ENCODE measurements at places on chromosomes 2 and 18.

GRCh38 chr2:200625282-200625681 lies 39.5 kb downstream of the AOX1 start:
- H3K4me1 ChIP-seq = no peaks in the 10 kb centered on the region
- no peaks in the 10 kb centered on the region for H3K36me3 ChIP-seq
- no peak overlapping the region for H3K4me3 ChIP-seq
- H3K27me3 ChIP-seq = peaks cover 9% of the 10 kb centered on the region

DNA sequence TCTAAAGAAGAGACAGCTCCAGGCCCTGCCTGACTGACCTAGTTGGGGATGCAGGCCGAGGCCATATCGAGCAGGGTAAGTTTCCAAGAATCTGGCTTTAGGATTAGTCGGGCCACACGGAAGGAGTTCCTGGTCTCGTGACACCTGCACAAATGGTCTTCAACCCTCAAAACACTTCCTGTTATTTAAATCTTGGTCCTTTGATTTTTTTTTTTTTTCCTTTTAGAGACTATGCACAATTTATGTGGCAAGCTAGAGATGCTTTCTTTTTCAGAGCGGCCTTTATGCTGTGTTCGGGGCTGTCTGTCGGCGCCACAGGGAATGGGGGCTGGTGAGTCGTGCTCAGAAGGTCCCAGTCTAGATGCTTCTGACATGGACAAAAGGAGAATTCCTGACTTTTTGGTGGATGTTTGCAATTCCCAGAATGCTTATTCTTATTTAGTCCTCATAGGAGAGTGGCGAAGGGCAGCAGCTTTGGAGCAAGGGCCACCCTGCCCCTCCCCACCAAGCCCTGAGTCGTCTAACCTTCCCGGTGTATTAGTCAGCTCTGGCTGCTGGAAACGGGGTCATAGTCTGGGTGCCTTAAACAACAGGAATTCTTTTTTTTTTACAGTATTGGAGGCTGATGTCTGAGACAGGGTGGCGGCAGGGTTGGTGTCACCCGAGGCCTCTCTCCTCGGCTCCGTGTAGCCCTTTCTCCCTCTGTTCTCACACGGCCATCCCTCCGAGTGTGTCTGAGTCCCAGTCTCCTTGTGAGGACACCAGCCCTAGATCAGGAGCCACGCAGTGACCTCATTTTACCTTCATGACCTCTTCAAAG lies 27.4 kb downstream of the HPCAL1 start:
- no peaks in the 10 kb centered on the region for H3K27me3 ChIP-seq
- H3K4me3 ChIP-seq = peak overlapping the region; percentile 93
- H3K4me1 ChIP-seq = peaks cover 62% of the 10 kb centered on the region
- H3K27ac ChIP-seq = peak overlapping the region; percentile 84
- H3K36me3 ChIP-seq = peaks cover 1% of the 10 kb centered on the region

DNA sequence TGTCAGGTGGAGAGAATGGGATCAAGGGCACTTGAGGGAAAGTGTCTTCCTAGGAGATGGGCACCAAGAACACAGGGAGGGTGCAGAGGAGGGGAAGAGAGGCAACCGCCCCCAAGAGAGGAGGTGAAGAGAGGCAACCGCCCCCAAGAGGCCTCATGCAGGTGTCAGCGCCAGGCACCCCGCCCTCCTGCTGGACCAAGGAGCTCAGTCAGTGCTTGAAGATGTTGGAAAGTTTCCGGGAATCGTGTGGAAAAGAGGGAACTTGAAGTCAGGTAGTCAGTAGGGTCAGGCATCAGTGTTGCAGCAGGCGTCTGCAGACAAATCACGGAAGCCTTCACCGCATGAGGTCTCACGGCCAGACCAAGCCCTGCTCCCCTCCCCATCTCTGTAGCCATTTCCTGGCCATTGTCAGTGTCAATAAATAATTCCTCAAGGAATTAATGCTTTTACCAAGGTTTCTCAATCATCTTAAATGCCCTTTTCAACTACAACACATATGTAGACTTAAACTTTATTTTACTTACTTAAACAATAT lies 353.1 kb downstream of the EIPR1 start:
- H3K36me3 ChIP-seq = no peaks in the 10 kb centered on the region
- no peak overlapping the region for H3K4me3 ChIP-seq
- H3K27me3 ChIP-seq = no peaks in the 10 kb centered on the region
- H3K4me1 ChIP-seq = no peaks in the 10 kb centered on the region

DNA sequence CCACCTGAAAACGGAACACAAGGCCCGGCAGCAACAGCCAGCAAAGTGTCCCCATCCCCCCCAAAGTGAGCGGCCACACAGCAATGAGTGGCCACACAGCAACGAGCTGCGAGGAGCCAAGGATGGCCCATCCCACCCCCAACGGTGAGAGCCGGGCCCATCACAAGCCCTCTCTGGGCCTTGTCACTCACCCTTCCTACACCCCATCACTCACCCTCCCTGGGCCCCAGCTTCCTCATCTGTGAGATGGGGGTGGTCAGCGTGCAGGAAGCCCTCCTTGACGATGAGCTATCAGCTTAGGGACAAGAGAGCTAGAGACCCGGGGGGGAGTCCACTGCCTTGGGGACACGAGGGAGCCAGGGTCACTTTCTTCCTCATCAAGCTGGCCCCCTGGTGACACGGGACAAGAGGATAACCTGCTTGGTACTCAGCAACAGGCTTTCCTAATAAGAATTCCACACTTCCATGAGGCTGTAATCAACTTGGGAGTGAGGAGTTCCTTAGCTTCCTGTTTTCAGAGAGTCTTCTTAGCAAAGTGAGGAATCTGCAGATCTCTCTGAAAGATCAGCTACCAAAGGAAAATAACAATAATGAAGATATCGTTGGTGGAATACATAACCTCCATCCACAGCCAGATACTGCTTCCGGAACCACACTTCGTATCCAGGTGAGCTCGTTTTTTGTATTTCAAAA lies 92.8 kb downstream of the HDAC4 start:
- H3K27me3 ChIP-seq = no peaks in the 10 kb centered on the region
- no peaks in the 10 kb centered on the region for H3K36me3 ChIP-seq
- H3K4me3 ChIP-seq = no peak overlapping the region
- no peak for DNase-seq
- H3K4me1 ChIP-seq = peaks cover 13% of the 10 kb centered on the region

DNA sequence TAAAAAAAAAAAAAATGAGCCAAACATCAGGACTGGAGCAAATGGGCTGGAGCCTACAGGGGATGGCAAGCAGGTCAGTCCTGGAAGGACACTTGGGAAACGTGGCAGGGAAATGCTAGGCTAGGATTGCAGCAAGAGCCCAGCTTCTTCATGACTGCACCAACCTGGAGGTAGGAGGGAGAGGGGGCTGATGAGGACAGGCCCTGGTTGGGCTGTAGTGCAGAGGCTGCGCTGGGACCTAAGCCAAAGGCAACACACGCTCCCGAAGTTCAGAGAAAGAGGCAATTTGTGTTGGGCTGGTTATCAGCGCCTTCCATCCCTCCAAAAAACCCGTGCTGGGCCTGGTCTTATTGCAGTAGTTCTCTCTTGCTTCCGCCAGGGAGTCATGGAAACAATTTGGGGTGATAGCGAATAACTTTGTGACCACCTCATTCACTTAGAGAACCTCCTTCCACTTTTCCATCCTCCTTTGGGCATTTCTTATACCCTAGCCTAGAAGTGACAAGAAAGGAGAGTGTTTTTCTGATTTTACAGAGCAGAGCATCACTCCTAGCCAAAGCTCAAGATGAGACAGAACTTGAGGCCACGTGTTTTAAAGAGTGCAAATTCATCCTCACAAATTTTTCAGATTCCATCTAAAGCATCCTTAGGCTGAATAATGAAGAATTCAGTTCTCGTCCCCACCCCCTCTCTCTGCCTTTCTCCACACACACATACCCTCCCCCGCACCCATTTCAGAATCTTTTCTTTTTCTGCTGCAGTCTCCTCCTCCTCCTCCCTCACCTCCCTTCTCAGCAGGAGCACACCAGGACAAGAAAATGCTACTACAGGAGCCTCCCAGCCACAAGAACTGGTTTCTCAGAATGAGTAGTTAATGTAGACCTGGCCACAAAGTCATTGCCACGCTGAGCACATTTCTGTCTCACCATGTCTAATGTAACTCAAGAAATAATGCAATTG lies 82.5 kb upstream of the STPG4 start:
- H3K27ac ChIP-seq = no peak overlapping the region
- peaks cover 7% of the 10 kb centered on the region for H3K27me3 ChIP-seq
- no peaks in the 10 kb centered on the region for H3K4me1 ChIP-seq
- no peaks in the 10 kb centered on the region for H3K36me3 ChIP-seq
- DNase-seq = no peak
- no peak overlapping the region for H3K4me3 ChIP-seq

DNA sequence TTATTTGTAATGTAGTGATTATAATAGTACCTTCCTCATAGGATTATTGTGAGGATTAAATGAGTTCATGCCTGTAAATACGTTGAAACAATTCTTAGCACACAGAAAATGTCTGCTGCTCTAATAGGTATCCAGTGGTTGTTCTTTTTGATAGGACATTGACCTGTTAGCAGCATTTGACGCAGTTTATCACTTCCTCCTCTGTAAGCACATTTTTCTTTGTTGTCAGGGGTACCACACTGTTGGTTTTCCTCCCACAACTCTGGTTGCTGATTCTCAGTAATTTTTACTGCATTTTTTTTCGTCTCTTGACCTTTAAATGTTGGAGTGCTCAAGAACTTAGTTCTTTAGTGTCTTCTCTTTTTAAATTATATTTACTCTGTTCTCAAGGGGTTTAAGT lies 15.4 kb downstream of the PPM1B start:
- DNase-seq = peak; percentile 43
- peaks cover 52% of the 10 kb centered on the region for H3K4me1 ChIP-seq
- peak overlapping the region; percentile 55 for H3K27ac ChIP-seq
- H3K27me3 ChIP-seq = no peaks in the 10 kb centered on the region
- H3K36me3 ChIP-seq = peaks cover 10% of the 10 kb centered on the region

DNA sequence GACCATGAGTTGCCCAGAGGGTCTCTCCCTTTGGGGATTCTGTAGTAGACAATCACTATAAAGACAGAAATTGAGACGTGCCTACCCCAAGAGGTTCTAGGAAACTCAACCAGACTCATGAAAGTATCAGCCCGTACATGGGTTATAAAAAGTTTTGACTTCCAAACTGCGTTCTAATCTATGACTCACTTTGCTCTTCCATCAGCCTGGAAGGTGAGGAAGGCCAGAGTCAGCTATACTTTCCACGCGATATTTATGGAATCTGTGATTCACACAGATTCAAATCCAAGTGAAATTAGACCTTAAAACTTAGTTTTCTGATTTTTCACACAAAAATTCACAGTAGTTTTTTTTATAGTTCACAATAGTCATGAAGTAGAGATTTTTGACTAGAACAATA lies 7.7 kb upstream of the LYPD1 start:
- H3K36me3 ChIP-seq = no peaks in the 10 kb centered on the region
- H3K4me1 ChIP-seq = no peaks in the 10 kb centered on the region
- no peak overlapping the region for H3K4me3 ChIP-seq
- no peaks in the 10 kb centered on the region for H3K27me3 ChIP-seq

DNA sequence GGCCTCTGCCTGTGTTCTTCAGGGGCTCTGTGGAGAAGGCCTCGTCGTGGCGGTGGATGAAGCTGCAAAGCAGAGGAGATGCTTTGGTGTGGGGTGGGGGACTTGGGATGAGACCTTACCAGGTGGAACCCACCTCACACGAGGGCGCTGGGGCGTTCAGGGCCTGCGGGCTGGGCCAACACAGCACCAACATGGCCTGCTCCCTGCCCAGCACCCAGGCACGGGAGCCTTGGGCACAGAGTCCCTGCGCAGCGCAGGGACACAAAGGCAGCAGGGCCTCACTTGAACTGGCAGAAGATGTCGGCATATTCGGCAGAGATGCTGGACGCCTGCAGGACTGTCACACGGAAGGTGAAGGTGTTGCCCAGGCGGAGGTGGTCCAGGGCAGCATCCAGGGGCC lies 53.8 kb downstream of the AQP12A start:
- H3K4me3 ChIP-seq = no peak overlapping the region
- no peak for DNase-seq
- no peak overlapping the region for H3K27ac ChIP-seq
- no peaks in the 10 kb centered on the region for H3K36me3 ChIP-seq
- H3K4me1 ChIP-seq = no peaks in the 10 kb centered on the region
- no peaks in the 10 kb centered on the region for H3K27me3 ChIP-seq

- H3K4me1 ChIP-seq = no peaks in the 10 kb centered on the region
- H3K36me3 ChIP-seq = peaks cover 9% of the 10 kb centered on the region
- H3K4me3 ChIP-seq = no peak overlapping the region
- DNase-seq = peak; percentile 53
These were observed 120.4 kb downstream of the RNF144A start for GRCh38 chr2:7037340-7038333.

- no peaks in the 10 kb centered on the region for H3K4me1 ChIP-seq
- no peak for DNase-seq
- H3K4me3 ChIP-seq = no peak overlapping the region
- H3K27me3 ChIP-seq = peaks cover 3% of the 10 kb centered on the region
- H3K27ac ChIP-seq = no peak overlapping the region
These were observed 73.4 kb downstream of the CDCA7 start for GRCh38 chr2:173427887-173428668.

- no peak overlapping the region for H3K27ac ChIP-seq
- no peak overlapping the region for H3K4me3 ChIP-seq
- no peaks in the 10 kb centered on the region for H3K27me3 ChIP-seq
- DNase-seq = no peak
- H3K36me3 ChIP-seq = no peaks in the 10 kb centered on the region
- no peaks in the 10 kb centered on the region for H3K4me1 ChIP-seq
These were observed 48.5 kb upstream of the LOXHD1 start for GRCh38 chr18:46705521-46705920.
